ENCODE measurements at places on chromosomes 3 and 15. TPM values are rescaled to one million over a fixed set of nuclear protein-coding genes. Genes with fewer than 3 reads are reported as not detected.

The THRB gene
- 54.1 TPM for total RNA-seq

The PPP1R14D gene
- not detected for total RNA-seq

The IFT80 gene
- 55.3 TPM for total RNA-seq

The ROBO2 gene
- total RNA-seq: 253 TPM

The LTF gene
- total RNA-seq: 3.0 TPM

Data from temporal lobe (tissue), 4 donors.